Germinal center (tissue), 1 donor: ENCODE measurements at places on chromosomes 7 and 10.

GRCh38 chr10:3803927-3804741 is 19.1 kb upstream of the KLF6 start:
- no peak for DNase-seq

DNA sequence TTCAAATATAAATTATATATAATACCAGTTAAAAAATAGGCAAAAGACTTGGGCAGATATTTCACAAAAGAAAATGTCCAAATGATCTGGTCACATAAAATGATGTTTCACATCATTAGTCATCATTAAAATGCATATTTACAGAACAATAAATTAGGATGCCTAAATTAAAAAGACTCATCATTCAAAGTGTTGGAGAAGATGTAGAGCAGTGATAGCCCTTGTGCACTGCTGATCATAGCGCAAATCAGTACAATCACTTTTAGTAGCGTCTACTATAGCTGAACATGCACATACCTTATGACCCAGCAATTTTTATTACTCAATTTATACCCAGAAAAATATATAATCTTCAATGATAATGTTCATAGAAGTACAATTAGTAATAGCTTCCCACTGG is 333.3 kb upstream of the ETV1 start:
- no peak for DNase-seq

GRCh38 chr7:18975276-18975675 is 142.2 kb downstream of the TWIST1 start:
- DNase-seq: no peak

DNA sequence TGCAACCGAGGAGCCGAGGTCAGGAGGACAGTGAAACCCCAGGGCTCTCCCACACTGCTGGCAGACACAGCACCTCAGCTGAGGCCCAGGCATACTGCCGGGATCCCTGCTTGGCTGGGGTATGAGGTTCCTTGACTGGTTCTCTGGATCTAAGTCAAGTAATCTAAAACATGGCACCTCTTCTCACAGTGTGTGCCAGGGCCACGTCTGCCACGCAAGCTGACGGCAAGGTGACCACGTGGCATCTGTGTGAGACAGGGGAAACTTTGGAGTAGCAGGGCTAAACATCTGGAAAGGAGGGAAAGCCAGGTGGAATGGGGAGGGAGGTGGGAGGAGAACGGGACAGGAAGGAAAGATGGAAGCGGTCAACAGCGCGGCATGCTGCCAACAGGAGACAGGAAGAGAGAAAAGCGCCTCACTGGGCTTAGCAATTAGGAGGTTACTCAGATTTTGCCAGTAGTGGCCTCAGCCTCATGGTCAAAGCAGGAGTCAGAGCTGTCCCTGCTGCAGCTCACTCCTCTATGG is 103.7 kb downstream of the CXCL12 start:
- no peak for DNase-seq

DNA sequence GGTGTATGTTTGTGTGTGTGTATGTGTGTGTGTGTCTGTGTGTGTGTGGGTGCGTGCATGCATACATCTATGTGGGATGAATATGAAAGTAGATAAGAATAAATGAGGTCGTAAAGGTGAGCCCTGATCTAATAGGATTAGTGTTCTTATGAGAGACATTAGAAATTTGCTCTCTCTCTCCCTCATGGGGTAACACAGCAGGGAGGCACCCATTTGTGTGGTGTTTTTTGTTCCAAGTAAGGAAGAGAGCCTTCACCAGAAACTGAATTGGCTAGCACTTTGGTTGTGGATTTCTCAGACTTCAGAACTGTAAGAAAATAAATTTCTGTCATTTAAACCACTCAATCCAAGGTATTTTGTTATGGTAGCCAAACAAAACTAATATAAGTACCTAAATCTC is 353.7 kb upstream of the CHRM2 start:
- DNase-seq: no peak

DNA sequence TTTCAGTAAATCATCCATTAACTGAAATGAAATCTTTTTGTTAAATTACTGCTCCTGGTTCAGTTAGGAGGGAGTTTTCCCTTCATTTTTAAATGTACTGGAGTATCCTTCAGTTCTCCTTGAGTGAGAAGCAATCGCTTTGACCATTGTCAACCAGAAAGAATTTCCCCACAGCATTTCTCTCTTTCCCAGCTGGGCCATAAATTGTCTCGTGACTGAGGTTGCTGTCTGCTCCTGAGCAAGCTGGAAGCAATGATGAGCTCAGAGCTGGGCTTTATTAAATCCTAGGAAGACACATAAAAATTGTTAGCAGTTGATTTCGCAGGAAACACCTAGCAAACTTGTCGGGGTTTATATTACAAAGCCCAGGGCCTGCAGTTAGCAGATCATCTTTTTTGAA is 102.0 kb upstream of the INSYN2A start:
- no peak for DNase-seq

GRCh38 chr10:7457478-7458316 is 46.9 kb upstream of the SFMBT2 start:
- DNase-seq: no peak

DNA sequence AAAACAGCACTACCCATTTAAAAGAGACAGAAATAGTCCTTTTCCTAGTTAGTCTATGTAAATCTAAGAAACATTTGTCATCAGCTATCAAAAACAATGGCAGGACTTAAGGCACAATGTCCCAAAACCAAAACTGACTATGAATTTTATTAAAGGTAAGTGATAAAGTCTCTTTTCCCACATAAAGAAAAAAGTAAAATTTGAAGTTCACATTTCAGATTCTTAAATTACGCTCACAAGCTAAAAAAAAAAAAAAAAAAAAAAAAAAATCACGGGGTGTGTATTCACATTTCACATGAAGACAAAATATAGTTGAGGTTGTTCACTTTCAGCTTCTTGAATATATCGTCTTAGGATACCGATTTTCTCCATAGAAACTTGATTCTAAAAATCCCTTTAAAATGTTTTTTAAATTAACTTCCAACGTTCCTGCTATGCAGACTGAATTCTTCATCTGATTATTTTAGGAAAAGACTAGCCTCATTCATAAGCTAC is 1.6 kb downstream of the P4HA1 start:
- DNase-seq: no peak

- DNase-seq: peak; percentile 74
These were observed at the start of gene CUL1 for GRCh38 chr7:148698397-148699023. Gene CUL1, plus strand, starts transcription at chr7:148698903. Its CDS starts 31,220 bp downstream, at chr7:148730123.

DNA sequence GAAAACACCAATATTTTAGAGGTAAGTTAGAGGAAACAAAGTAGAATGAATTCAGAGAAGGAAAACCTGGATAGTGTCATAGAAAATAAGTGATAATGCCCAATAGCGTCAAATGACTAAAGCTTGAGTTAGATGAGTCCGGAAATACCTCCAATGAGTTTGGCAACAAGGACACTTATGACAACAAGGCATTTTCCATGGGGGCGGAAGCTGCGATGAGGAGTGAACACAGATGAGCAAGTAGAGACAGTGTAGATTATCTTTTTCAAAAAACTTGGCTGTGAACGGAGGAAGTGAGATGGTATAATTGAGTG is 383 bp upstream of the R3HCC1L start:
- DNase-seq: no peak

- no peak for DNase-seq
These were observed 185.5 kb downstream of the BMPER start for GRCh38 chr7:34090816-34091215.

DNA sequence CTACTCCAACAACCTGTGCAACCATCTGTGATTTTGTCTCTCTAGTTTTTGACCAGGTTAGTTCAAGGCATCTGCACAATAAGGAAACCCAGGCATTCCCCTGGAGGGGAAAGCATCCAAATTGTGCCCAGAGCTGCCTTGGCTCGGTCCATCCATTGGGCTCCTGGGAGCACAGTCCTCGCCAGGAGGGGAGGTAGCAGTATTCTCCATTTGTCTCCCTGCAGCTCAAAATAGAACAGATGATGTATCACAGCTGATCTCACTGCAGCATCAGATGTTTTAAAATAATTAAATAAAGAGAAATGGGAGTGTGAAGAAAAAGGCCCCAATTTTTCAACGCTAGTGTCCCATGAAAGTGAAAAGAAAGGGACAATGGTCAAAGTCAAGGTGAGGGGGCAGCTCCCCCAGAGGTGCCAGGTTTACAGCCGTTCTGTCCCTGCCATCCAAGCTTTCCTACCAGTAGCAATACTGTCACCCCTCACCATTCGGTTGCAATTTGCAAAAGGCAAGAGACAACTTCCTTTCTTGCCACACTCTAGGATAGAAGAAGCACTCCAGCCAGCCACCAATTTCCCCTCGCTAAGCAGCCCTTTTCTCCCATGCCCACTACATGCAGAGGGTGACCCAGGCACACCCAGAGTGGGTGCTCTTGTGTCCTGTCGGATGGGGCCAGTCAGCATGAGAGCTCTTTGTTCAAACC is 43.7 kb downstream of the KCNMA1 start:
- no peak for DNase-seq
